Activated CD4-positive, alpha-beta T cell treated with anti-CD3 and anti-CD28 coated beads, Interleukin-2, amount 50 U/mL, for 24 hours (primary cell): ENCODE measurements at places on chromosomes 6 and 20.

DNA sequence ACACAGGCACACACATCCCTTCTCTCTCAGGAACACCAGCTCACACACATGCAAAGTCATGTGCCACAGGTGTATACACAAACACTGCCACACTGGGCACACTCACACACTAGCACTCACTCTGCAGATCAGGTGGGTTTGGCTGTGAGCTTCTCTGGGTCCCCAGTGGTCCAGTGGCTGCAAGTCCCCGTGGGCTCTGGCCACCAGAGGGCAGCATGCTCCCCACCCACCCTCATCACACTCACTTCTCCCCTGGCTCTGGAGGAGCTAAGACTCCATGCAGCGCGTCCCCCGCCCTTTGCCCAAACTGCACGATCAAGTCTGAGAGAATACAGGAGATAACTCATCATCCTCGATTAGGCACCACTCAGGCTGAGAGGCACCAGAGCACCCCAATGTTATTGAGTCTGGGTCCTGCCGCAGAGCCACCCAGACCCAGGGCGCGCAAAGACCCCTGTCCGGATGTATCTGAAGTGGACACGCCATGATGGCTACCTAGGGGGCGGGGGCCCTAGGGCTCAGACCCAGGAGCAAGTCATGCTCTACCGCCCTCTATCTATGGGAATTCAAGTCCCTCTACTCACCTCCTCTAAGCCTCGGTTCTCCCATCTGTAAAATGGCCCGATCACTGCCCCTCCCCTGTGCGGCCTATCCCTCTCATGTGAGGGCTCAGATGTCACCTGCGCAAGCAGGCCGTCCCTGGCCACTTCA lies 90.5 kb downstream of the GRM4 start:
- DNase-seq = peak; percentile 55

DNA sequence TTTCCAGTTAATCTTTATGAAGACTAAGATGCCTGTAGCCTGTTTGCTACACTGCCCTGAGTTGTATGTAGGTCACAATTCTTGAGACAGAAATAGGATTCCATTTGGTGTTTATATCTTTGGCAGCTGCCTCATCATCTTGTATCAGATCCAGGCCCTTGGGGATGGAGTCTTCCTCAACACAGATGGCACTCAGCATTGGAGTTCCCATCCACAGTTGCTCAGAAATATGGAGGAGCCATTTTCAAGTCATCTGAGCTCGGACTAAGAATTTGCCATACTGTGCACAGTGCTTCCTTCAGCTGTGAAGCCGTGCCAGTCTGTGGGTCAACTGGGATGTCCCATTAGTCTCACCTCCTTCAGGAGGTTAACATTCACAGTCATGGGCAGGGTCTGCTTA lies 156.6 kb downstream of the ZDHHC14 start:
- no peak for DNase-seq

DNA sequence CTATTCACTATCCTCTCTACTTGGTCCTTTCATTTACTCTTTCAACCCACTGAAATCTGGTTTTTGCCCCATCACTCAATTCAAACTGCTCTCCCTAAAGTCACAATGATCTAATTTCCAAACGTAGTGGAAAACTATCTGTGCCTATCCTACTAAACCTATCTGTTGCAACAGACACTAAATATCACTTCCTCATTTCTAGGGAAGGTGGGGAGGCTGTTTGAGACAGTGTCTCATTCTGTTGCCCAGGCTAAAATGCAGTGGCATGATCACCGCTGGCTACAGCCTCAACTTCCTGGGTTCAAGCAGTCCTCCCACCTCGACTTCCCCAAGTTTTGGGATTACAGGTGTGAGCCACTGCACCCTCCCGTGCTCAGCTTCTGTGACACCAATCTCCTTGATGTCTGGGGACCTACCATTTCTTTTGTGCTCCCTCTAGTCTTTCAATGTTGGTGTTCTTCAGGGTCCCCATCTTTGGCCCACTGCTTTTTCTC lies 8.8 kb downstream of the RANBP9 start:
- DNase-seq = no peak

DNA sequence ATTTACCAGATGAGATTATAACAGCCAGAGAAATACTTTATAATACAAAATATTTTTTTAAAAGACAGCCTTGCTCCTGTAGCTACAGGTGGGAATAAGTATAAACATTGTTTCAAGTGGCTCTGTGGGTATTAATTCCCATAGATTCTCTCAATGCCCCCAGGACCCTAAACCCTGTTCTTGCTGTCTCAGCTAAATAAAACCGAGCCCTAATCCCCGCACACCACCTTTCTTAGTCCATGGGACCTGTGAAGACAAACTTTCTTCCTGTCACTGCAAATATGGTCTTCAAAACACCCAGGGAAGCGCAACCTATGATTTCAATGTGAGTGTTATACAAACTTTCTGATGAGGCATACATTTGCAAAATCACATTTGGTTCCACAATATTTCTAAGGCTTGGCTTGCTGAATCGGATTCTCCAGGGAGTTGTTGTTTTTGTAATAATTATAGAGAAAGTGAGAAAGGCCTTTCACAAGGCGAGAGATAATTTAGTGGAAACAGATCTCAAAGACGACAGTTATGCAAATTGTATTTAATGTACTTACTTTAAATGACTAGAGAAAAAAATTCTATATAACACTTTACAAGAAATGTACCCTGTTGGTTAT lies 11.1 kb downstream of the SMLR1 start:
- DNase-seq = no peak

DNA sequence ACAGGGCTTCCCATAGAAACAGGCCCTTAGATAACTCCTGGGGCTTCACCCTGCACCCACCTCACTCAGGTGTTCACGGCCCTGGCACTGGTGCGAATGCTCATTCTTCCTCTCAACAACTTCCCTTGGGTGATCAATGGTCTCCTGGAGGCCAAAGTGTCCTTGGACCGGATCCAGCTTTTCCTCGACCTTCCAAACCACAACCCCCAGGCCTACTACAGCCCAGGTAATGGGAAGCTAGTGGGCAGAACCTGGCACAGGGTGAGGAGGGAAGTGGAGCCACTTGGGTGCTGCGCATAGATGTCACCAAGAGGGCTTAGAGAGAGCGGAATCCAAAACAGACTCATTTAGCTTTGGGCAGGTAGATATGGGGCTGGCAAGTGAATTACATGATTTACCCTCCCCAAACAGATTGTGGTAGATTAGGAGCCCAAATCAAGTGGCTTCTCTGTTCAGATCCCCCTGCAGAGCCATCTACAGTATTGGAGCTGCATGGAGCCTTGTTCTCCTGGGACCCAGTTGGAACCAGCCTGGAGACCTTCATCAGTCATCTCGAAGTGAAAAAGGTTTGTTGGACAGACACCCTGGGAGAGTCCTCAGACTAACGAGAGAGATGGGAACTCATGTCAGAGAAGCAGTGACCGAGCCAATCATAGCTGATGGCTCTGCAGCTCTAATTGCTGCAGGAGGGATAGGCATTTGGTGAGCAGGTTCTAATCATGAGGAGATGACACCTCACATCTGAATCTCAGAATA lies 8.5 kb downstream of the ABCC10 start:
- DNase-seq = no peak

DNA sequence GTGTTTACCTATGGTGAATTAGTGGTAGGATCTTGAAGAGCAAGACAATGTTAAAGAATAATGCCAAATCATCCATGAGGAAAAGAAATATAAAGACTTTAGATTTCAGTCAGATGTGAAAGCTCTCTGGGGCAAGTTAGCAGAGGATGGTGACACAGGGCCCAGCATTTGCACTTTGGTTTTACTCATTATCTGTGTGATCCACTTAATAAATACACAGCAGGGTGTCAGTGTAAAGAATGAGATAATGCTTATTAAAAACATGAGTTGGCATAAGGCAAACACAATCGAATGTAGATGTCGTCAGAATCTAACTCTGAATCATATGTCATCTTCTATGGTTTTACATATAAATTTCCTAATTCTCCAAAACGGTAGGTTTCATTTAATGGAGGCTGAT lies 130.4 kb upstream of the PREP start:
- no peak for DNase-seq

DNA sequence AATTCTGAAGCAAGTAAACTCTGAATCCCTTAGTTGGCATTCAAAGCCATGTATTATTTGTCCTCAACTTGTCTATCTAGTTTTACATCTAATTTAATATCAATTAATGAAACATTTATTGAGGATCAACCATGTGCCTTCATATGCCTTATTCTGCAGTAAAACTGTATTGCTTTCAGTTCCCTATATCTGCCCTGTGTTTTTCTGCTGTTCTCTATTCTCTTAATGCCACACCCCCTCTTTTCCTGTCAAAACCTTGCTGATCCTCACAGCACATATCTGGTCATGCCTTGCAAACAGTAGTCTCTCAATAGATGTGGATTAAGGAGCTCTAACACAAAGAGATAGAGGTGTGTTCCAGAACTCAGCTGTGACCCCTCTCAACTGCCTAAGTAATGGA lies 2.0 kb downstream of the FIG4 start:
- no peak for DNase-seq

- DNase-seq = no peak
These were observed 17.8 kb upstream of the SCAF8 start for GRCh38 chr6:154715446-154715845.

GRCh38 chr6:152503546-152503945 lies 133.6 kb downstream of the SYNE1 start:
- no peak for DNase-seq

- DNase-seq = no peak
These were observed 144.2 kb downstream of the EYA2 start for GRCh38 chr20:47038566-47039560.

DNA sequence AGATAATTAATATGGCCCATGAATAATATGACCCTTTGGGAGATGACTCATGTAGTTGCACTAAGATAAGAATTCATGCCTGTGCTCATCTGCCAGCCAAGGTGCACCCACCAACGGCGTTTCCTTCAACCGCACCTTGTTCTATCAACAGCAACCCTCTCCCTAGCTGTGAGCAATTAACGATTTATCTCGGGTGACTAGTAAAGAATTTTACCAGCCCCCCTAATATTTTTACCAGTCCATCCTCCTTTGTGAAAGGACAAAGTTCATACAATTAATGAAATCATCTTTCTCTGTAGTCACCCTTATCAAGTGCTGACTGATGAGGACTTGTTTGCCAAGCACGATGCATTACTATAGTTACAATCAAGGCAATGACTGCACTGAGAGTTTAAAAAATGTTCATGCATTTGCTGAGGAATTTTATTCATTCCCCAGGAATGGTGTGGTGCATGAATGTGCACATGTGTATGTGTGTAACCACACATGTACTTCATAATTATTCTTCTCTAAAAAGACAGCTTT lies 118.7 kb downstream of the SMOC2 start:
- DNase-seq = no peak

DNA sequence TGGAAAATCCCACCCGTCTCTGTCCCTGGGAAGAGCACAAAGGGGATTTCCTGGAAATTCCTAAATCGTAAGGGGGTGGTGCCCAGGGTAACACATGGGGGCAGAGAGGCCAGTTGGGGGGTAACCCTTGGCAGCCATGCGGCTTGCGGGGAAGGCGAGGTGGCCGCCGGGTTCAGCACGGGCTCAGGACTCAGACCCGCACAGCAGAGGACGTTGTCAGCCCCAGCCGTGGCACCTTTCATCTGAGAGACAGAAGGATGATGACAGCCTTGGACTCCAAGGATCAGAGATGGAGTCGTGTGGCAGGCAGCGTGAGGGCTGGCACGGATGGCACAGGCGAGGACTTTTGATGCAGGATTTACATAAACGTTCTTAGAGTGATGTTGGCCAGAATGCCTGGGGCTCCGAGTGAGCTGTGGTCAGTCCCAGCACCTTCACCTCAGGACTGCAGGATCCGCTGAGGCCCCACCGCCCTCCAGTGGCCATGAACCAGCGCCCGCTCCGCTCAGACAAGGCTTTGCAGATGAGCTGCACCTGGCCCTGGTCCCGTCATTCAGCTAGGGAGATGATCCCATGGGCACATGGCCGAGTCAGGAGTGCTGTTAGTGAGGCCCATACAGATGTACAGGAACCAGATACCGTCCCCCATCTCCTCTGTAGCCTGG lies 190.3 kb downstream of the TAF4 start:
- no peak for DNase-seq

- DNase-seq = no peak
These were observed 293.3 kb downstream of the SYNE1 start for GRCh38 chr6:152343735-152344360.

- no peak for DNase-seq
These were observed 14.1 kb downstream of the MYBL2 start for GRCh38 chr20:43680981-43681380.

DNA sequence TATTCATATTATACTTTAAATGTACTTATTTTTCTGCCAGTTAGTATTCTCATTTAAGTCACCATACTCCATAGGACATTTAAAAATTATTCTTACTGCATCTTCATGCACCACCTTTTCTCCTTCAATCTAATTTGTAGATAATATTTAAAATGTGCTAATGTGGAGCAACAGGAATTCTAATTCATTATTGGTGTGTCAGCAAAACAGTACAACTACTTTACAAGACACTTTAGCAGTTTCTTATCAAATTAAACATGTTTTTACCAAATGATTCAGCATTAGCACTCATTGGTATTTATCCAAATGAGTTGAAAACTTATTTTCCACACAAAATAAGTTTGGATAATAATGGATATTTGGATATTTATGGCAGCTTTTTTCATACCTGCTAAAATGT lies 1041.8 kb upstream of the ADGRB3 start:
- no peak for DNase-seq

DNA sequence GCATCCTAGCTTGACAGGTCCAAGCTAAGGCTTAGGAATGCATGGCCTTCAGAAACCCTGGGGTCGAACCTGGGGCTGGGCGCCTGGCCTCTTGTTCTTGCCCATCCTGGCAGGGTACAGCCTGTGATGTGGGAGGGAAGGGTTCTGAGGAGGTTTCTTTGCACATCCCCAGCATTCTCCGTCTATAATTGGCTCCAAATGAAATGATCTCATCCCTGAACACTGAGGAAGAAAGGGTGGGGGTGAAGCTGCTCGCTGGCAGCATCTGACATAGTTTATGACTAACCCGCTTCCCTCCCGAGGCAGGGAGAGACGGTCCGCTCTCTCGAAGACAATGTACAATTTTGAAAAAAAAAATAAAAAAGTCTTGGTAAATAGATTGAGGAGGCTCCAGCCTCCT lies 67.1 kb upstream of the ZNFX1 start:
- DNase-seq = no peak

GRCh38 chr6:27838945-27839625 lies 73.1 kb downstream of the OR2B2 start:
- no peak for DNase-seq

DNA sequence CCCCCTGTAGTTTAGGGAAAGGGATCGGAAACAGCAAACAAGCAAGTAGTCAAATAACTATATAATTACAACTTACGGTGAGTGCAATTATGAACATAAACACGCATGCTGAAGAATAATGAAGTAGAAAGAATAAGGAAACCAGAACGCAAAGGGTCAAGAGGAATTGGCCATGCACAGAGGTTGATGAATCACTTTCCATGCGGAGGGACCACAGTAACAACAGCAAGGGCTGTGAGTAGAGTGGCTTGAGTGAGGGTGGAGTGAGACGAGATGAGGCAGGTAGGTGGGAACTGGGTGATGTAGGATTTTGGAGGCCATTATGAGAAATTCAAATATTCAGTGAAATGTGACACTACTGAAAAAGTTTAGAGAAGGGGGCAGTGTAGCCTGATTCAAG lies 112.2 kb upstream of the LAMP5 start:
- no peak for DNase-seq
